Heart left ventricle (tissue), 16 donors: ENCODE measurements at places on chromosomes 3 and 15. TPM values are rescaled to one million over a fixed set of nuclear protein-coding genes. Genes with fewer than 3 reads are reported as not detected.

Gene CFAP100
- not detected for polyA plus RNA-seq

Gene EOMES
- 0.04 TPM for polyA plus RNA-seq

Gene TRH
- polyA plus RNA-seq = not detected

Gene ABHD5
- polyA plus RNA-seq = 8.5 TPM

Gene CLDN11
- polyA plus RNA-seq = 1.8 TPM

Gene GUCA1C
- polyA plus RNA-seq = 0.14 TPM

Gene TMC3
- not detected for polyA plus RNA-seq

Gene FBXW12
- not detected for polyA plus RNA-seq

Gene MUC13
- 0.15 TPM for polyA plus RNA-seq

Gene GLCE
- 9.7 TPM for polyA plus RNA-seq

Gene HRG
- not detected for polyA plus RNA-seq

Gene DUOXA2
- 0.03 TPM for polyA plus RNA-seq

Gene GOLGA6L7
- polyA plus RNA-seq = not detected

Gene AGBL1
- not detected for polyA plus RNA-seq

Gene TEX9
- 0.19 TPM for polyA plus RNA-seq

Gene MKRN2OS
- not detected for polyA plus RNA-seq

Gene SAMMSON
- not detected for polyA plus RNA-seq

Gene SERINC4
- polyA plus RNA-seq = 0.42 TPM

Gene PCYT1A
- polyA plus RNA-seq = 58.0 TPM

Gene MCF2L2
- 0.12 TPM for polyA plus RNA-seq

Gene IL12A
- 1.1 TPM for polyA plus RNA-seq

Gene OR5K2
- polyA plus RNA-seq = not detected

Gene CISH
- polyA plus RNA-seq = 30.1 TPM

Gene TMCO5A
- polyA plus RNA-seq = not detected

Gene ETV5
- 0.65 TPM for polyA plus RNA-seq

Gene PROK2
- polyA plus RNA-seq = not detected
